ENCODE measurements at places on chromosomes 11 and 22.

DNA sequence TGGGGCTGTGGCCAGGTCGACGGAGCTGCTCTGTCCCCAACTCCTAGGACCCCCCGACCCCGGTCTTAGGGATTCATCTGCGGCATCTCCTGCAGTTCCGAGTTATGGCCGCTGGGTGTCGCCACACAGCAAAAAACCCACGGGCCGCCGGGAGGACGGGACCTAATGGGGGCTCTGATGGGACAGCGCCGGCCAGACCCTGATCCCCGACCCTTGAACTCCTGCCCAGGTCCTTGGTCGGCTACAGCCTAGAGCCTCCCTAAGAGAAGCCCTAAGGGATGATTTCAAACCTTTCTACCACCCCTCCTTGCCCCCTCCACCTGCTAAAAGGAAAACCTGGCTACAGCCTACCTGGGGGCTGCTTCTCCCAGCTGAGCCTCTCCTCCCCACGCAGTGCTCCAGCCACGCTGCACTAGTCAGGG, 30.8 kb upstream of the LRRC10B start:
- peak; percentile 26 for DNase-seq

DNA sequence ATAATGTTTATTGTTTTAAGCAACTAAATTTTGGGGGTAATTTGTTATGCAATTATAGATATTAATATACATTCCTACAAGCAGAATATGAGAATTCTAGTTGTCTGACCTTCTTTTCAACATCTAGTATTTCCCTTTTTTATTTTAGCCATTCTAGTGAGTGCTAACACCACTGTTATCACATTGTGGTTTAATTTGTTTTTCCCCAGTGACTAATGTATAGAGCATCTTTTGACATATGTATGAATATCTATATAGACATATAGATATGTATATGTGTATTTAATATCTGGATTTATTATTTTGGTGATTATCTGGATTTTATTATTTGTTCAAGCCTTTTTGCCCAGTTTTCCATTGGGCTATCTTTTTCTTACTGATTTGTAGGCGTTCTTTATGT, 66.6 kb downstream of the STIM1 start:
- no peak for DNase-seq

DNA sequence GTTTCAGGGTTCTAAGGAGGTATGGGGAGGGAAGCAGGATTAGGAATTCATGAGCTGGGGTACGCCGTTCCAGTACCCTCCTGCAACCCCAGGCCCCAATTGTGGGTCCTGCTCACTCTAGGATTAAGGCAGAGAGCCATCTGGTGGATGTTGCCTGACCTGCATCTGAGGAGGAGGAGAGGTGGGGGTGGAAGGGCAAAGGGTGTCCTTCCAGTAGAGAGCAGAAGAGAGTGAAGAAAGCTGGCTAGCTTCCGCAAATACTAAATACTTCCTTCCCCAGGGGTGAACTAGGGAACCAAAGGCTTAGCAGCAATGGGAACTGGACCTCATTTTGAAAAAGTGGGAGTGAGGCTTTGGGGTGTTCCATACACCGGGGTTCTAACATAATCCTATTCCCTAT, 10.6 kb downstream of the LRRC51 start:
- peak; percentile 61 for DNase-seq

GRCh38 chr11:103700622-103701021, 335.8 kb upstream of the DDI1 start:
- DNase-seq = peak; percentile 93

GRCh38 chr22:24144056-24144777, 37.1 kb upstream of the SUSD2 start:
- DNase-seq = no peak

DNA sequence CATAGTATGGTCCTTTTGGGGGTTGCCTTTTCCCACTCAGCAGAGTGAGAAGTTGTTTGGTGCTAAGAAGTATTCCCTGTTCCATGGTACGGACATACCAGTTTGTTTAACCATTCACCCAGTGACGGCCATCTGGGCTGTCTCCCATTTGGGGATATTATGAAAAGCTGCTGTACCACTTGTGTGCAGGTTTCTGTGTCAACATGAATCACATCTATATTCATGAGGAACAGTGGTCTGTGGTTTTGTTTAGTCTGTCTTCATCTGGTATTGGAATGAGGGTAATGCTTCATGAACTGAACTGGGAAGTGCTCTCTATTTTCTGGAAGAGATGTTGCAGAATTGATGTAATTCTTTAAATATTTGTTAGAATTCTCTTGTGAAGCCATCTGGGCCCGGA, 89.5 kb downstream of the TRMU start:
- peak; percentile 76 for DNase-seq

DNA sequence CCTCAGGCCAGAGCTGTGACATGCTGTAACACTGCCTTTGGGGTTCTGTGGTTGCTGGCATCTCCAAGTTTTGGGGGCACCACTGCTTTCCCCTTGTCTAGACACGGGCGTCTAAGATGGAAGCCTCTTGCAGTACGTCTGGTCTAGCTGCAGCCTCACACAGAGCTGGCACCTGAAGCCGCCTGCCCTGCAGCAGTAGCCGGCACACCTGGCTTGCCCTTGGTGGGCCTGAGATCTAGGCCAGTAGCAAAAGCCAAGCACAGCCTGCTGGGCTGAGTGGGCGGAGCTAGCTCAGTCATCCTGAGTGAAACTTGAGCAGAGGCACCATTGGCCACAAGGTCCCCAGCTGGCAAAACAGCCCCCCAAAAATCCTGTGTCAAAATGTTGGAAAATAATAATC, 154.2 kb downstream of the DLG2 start:
- DNase-seq = no peak

All from fibroblast of skin of right biceps (primary cell).